ENCODE measurements at places on chromosomes 3 and 15. TPM values are rescaled to one million over a fixed set of nuclear protein-coding genes. Genes with fewer than 3 reads are reported as not detected.

Gene GLCE
- 4.2 TPM for total RNA-seq

Gene KLHL6
- total RNA-seq: 29.7 TPM

Gene C3orf85
- total RNA-seq: not detected

Gene ANKUB1
- total RNA-seq: not detected
